ENCODE measurements at places on chromosomes 1 and 21.

DNA sequence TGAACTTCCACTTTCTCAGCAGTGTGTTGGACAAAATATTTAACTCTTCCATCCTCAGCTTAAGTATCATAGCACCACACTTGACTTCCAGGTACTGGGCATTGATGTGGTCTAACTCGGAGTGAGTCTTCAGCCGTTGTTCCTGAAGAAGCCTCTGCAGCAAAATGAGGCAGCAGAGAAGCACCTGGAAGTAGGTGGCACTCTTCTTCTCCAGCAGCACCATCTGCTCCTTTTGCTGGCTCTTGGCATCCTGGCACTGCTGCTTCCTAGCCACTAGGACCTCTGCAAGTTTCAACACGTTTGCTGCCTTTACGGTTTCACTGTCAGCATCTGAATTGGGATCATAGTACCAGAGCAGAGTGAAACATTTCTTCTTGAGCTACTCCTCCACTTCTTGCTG is 162.5 kb upstream of the GORAB start:
- DNase-seq = no peak

DNA sequence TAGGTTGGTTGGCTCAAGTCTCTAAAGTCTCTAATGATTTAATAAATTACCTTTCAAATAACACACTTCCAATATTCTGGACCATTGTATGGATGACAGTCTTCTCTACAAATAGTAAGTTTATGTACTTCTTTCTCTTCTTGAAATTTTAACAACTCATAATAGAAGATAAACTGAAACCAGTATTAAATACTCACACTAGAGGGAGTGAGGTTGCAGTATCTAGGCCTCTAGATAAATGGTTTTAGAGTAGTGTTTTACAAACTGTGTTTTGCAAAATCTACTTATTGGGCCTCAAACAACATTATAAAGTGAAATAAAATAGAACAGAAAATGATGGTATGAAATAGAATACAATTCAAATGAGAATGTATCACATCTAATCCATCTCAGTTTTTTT is 479.9 kb upstream of the BRINP3 start:
- no peak for DNase-seq

DNA sequence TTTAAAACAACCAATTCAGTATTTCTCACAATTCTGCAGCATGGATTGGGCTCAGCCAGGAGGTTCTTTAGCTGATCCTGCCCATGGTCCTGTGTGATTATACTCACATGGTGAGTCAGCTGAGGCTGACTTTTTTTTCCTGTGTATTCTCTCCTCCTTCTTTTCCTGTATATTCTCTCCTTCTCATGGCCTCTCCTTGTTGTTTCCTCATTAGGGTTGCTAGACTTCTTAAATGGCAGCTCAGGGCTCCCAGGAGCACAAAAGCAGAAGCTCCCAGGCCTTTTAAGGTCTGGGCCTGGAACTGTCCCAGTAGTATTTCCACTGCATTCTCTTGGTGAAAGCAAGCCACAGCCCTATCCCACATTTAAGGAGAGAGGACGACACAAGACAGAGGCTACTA is 26.8 kb downstream of the VANGL1 start:
- DNase-seq = no peak

GRCh38 chr1:25782608-25783201 is 17.3 kb upstream of the SELENON start:
- DNase-seq = peak; percentile 49

GRCh38 chr1:54407404-54408146 is 1.4 kb upstream of the SSBP3 start:
- DNase-seq = peak; percentile 84

GRCh38 chr1:175118375-175119367 is 51.0 kb downstream of the TNN start:
- DNase-seq = no peak

DNA sequence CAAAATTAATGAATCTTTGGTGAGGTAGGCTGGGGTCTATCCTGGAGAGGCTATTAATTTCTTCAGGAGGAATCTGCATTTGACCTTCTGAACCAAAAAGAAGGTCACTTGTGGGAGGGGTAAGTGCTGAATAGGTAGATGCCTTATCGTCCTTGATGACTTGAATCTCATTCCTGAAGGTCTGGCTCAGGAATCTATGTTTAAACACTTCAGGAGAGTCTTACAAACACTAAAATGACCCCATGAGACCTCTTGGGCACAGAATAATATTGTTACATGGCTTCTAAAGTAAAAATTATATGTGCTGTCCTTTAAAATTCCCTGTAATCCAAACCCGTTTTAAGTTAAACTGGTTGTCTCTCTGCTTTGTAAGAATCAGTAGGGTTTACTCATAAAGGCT is 55.0 kb upstream of the FGGY start:
- DNase-seq = no peak

DNA sequence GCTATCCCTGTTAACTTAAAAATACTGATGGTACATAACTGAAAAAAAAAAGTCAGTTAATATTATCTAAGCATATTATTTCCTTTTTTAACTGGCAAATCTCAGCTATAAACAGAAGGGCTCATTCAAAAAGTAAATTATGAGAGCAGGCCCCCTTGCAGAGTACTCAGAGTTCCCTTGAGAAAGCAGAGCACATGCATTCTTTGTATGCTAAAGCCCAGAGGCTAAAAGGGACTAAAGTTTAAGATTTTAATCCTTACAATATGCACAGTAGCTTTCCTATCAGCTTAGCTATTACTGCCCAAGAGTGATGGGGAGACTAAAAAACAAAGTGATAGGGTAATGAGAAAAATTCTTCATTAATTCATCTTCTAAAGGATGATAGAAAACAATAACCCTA is 18.5 kb downstream of the SLC16A1 start:
- no peak for DNase-seq

- DNase-seq = no peak
These were observed 64.6 kb downstream of the LHX8 start for GRCh38 chr1:75198761-75199160.

DNA sequence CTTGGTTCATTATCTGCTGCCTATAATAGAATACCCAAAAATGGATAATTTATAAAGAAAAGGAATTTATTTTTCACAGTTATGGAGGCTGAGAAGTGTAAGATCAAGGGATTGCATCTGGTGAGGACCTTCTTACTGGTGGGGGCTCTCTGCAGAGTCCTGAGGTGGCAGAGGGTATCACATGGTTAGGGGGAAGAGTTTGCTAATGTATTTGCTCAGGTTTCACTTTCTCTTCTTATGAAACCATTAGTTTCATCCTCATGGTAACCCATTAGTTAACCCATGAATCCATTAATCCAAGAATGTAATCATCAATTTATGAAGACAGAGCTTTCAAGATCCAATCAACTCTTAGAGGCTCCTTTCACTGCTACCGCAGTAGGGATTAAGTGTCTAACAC is 120.6 kb downstream of the DNM3 start:
- DNase-seq = no peak

DNA sequence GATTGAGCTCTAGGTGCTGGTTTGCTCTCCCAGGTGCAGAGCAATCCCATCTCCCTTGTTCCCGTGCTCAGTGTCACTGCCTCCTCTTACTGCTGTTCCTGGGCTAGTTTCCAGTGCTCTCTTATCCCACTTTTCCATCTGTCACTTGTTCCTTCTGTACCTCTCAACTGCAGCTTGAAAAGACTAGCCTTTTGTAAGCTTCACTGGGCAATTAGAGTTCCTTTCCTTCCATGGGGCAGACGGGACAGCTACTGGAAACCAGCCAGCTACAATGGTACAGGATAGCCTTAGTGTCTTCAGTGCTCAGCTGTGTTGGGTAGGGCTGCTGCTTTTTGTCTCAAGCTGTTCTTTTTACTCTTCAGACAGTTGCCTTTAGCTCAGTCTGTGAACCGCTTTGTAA is 31.6 kb downstream of the AGT start:
- DNase-seq = no peak

DNA sequence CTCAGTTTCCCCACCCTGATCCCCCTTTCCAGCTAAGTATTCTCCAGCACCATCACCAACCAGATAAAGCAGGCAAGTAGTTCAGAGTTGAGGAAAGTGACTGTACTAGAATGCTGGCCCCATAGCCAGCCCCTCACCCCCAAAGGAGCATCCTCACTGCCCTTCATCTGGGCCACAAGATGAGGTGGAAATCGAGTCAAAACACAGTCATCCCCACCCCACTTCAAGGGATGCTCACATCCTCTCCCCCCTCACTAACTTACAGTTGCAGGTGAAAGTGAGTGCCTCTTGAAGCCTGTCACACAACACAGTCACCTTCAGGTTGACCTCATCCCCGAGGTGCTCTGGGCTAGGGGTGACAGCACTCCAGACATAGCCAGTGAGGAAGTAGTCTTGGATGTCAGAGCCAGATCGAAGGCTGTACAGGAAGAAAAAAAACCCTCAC is 30.4 kb downstream of the PIK3C2B start:
- DNase-seq = no peak

- peak; percentile 84 for DNase-seq
These were observed 85.6 kb downstream of the CD58 start for GRCh38 chr1:116485071-116485735.

DNA sequence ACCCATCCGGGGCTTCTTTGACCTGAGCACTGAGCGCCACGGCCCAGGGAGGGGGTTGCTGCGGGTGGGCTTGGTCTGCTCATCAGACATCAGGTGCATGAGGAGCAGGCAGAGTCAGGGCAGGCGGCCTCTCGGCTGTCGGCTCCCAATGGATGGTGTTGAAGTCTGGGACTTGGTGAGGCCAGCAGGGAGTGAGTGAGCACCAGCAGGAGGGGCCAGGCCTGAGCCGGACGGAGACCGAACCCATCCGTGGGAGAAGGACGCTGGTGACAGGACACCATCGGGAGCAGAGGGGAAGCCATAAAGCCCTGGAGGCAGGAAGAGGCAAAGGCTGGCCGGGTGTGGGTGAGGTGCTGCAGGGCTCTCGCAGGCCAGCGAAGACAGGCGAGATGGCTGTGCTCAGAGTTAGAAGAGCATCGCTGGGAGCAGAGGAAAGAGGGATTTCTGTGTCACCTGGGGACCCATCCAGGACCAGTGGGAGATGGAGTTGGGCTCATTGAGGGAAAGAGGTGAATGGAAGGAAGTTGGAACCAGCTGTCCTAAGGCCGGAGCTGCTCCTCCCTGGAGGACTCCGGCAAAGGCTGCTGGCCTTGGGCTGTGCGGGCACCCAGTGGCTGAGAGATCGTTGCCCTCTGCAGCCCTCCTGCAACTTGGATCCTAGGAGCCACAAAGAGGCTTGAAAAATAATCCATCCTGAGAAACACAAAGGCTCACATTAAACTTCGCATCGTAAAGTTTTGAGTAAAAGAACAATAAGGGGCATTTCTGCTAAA is 49.9 kb downstream of the PDE9A start:
- peak; percentile 42 for DNase-seq

DNA sequence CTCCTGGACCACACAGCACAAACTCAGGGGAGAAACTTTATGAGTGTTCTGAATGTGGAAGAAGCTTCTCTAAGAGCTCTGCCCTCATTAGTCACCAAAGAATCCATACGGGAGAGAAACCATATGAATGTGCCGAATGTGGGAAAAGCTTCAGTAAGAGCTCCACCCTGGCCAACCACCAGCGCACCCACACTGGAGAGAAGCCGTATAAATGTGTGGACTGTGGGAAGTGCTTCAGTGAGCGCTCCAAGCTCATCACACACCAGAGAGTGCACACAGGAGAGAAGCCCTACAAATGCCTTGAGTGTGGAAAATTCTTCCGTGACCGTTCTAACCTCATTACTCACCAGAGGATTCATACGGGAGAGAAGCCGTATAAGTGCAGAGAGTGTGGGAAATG is 22.5 kb downstream of the ZSCAN20 start:
- no peak for DNase-seq

DNA sequence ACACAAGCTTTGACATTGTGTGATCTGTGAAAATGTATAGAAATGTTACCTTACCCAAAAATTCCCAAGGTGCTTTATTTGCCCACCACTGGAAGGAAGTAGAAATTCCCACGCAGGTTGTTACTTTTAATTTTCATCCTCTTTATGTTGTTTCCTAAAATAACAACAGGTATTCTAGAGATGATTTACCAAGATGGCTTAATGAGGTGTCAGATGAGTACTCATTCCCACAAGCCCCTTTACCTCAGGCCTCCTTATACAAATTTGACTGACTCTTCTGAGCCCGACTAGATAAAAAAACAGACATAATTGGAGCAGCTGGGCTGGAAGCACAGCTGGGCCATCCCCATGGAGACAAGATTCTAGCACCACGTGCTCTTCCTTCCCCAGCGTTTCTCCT is 114.6 kb downstream of the LIPI start:
- DNase-seq = no peak

- DNase-seq = no peak
These were observed 609 bp downstream of the RWDD2B start for GRCh38 chr21:29018540-29018939.

GRCh38 chr1:111576547-111576946 is 43.0 kb upstream of the RAP1A start:
- DNase-seq = no peak

DNA sequence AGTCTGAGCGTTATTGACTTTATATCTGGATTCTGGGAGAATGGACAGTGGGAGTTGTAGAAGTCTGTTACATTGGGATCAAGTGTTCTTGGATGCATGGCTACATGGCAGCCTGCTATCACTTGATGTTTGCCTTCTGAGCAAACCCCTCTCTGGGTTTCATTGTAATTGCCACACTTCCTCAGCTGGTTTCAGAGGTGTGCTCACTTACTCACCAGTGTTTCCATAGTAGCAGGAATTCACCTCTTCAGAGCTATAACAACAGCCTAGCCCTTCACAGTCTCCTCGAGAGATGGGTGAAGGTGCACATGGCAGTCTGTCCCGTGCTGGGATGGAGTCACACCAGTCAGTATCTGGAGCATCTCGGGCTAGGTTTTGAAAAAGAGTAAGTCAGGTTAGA is 2.6 kb downstream of the ZP4 start:
- no peak for DNase-seq

DNA sequence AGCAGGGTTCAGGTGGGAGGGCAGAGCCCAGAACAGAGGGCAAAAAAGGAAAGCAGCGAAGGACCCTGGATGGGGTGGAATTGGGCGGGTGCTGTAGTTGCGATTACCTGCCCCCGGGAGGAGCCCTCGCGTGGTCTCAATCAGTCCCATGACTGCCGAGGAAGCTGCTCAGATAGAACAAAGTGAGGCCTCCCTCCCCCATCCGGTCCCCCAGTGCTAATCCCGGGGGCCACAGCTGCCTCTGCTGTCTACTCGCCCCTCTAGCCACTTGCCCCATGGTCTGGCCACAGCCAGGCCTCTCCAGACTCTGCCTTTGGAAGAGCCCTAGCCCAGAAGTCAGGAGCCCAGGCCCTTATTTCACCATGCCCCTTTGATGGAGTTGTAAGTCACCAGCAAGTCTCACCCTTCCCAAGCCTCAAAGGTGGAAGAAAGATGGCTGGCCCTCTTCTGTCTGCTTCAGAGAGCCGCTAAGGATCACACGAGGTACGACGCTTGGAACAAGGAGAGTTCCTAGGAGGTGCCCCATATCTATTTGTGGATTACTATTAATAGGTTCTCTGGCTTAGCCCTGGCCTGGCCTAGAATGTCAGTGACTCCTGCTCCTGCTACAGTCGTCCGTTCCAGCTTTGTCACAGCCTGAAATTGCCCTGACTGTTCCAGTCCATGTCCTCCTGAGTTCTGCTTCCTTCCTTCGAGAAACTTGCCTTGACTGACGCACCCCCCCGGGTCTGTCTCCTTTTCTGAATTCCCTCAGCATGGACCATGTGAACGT is 16.4 kb downstream of the ECHDC2 start:
- peak; percentile 94 for DNase-seq
